BE2C (cell line): ENCODE measurements at places on chromosomes 11 and 22.

GRCh38 chr11:2471804-2472096 lies 26.9 kb downstream of the KCNQ1 start:
- DNase-seq: no peak

DNA sequence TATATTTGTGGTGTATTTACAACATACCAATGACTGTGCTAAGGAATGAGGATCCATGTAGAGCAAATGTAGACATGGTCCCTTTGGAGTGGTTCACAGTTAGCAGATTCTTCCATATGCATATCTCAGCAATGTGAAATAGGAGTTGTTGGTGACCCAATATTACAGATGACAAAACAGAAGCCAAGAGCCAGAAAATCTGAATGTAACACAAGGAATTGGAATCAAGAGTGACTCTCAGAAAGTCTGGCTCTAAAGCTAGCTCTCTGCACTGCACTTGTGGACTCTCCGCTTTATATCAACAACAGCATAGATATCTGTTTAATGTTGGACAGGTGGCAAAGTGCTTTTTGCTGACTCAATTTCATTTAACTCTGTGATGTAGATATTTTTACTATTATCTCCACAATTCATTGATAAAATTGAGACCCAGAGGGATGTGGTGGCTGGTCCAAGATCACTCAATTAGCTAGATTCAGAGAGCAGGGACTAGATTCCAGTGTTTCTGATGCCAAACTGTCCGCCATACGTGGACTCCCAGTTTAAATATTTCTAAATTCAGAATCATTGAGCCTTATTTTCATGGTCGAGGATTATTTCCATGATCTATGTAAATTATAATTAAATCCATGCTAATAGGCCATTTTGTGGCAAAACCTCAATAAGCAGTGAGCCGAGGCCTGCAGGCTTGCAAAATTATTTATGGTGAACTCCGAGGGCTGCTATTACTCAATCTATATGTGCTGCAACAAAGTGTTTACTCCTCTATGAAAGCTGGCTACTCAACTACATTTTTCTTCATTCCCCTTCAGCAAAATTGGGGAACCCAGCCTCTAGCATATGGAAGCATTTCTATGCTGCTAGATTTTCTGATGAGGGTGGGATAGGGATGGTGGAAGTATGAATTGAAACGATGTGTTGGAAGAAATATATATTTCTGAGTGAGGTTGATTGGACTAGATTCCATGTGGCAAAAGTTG lies 21.1 kb upstream of the TENM4 start:
- no peak for DNase-seq

GRCh38 chr22:22348815-22349454 lies 104.3 kb downstream of the VPREB1 start:
- no peak for DNase-seq

DNA sequence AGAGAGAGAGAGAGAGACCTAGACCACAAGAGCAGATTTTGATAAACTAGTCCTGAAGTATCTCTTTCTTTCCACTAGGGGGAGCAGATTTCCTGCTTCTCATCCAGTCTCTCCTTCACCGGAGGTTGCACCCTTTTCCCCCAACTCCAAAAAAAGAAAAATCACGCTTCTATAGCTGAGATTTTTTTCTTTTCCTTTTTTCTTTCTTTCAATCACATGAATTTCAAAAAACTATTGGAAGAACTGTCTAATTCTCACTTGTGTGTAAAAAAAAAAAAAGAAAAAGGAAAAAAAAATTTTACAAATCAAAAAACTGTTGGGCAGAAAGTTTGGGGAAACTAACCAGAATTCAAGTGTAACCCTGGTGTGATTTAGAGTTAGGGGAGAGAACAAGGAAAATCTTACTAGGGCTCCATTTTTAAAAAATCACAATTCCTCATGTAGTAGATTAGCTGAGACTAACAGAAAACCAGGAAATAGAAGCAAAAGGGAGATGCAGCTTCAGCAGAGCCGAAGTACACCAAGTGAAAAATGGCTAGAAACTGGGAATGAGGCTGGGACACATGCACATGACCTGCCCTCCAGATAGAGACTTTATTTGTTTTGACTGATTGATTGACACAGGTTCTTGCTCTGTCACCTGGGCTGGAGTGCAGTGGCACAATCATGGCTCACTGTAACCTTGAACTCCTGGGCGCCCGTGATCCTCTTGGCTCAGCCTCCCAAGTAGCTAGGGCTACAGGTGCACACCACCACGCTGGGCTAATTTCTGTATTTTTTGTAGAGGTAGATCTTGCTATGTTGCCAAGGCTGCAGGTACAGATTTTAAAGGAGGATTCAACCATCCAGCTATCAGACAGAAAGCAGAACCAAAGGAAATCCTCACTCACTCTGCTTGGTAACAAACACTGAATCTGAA lies 27.1 kb downstream of the SDHD start:
- no peak for DNase-seq
